ENCODE measurements at places on chromosomes 7 and 10.

- no peak for DNase-seq
Measured at GRCh38 chr10:105509517-105509916, 868.4 kb downstream of the SORCS3 start.

DNA sequence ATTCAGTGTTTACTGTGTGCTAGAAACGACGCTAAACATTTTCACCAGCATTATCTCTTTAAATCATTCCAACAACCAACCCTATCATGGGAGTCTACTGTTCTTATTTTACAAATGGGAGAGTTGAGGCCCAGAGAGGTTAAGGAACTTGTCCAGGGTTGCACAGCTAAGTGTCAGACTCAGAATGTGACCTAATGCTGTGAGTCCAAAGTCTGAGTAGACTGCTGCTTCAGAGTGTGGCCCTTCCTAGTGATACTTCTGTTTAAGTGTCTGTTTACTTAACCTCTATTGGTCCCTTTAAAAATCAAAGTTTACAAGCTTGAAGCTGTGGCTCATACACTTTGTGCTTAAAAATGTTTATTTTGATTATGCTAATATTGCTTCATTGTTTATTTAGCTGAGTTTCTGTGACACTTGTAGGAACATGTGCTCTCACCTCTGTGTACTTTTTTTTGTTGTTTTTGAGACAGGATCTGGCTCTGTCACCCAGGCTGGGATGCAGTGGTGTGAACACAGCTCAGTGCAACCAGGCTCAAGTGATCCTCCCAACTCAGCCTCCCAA is 84.4 kb upstream of the SYPL1 start:
- DNase-seq = no peak

- no peak for DNase-seq
Measured at GRCh38 chr10:114073395-114074186, 29.9 kb downstream of the ADRB1 start.

GRCh38 chr10:73967544-73967943 is 30.4 kb upstream of the VCL start:
- no peak for DNase-seq

DNA sequence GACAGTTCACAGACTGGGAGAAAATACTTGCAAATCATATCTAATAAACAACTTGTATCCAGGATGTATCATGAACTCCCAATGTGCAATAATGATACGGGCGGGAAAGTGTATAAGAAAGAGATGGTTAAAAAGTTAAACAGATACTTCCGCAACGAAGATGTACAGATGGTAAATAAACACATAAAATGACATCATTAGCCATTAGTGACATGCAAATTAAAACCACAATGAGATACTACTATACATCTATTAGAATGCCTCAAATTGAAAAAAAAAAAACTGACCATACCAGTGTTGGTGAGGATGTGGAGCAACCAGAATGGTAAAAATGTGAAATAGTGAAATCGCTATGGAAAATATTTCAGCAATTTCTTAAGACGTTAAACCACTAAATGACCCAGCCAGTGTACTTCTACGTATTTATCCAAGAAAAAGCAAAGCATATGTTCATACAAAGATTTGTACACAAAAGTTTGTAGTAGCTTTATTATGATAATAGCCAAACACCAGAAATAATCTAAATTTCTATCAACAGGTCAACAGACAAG is 83.5 kb downstream of the IPMK start:
- no peak for DNase-seq

DNA sequence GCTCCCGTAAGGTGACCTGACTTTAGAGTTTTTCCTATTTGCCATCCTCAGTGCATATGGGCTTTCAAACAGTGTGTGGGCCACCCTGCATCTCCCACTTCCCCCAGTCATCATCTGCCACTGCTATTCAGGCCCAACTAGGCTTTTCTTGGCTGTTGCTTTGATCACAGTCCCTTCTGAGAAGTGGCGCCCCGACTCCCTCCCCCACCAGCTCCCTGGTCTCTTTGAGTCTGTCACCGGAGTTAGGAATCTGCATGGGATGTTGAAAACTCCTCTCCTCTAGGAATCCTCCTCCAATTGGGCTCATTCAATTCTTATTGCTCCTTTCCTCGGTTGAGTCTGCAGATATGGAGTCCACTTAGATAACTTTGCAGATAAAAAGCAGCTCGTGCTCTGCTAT is 32.1 kb downstream of the HIF1AN start:
- no peak for DNase-seq

DNA sequence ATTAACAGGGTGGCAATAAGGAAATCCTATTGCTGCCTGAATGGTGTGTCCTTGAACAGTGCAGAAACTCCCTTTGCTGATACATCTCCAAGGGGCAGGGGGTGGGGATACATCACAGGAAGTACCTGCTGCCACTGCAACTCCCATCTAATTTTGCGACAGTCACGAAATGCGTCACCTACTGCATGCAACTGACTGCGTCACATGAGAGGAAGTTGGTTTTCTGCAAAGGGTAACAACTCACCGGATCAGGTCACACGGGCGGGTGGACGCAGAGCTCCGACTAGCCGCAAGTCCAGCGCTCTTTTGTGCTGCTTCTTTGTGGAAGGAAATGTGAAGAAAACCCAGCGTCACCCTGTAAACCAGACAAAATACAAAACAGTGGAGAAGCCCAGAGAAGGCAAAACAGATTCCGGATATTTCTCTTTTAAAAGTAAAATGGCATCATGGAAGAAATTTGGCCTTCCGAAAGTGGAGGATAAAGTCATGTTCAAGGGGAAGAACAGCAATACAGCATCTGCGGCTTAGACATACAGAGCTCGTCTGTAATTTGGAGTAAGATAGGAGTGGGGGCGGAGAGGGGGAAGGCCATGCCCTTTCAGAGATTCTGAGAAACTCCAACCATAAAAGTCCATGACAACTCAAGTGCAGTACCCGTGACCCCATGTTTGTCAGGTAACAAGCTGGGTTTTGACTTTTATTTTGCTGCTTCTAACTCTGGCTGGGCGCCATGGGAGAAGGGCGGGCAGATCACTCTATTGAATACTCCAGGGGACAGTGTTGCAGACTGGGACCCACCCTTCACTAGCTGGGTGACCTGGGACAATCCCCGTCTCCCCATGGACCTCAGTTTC is 32.3 kb upstream of the PLEKHS1 start:
- no peak for DNase-seq

DNA sequence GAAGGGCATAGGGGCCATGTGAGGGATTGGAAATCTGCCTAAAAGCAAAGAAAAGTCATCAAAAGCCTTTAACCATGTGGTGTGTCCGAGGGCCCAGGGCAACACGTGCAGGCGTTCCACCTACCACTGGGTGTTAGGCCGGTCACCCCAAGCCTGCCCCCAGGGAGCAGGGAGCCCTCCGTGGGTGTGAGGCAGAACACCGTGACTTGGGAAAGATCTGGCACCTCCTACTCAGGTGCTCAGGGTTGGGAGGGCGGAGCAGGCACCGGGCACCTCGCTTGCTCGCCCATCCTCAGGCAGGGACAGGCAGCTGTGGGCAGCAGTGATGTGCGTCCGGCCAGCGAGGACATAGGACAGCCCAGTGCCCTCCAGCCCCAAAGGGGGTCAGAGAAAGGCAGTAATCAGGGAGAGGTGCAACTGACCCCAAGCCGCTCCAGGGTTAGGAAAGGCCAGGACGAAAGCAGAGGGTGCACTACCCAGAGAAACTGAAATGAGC is 80.7 kb upstream of the CHST15 start:
- no peak for DNase-seq

DNA sequence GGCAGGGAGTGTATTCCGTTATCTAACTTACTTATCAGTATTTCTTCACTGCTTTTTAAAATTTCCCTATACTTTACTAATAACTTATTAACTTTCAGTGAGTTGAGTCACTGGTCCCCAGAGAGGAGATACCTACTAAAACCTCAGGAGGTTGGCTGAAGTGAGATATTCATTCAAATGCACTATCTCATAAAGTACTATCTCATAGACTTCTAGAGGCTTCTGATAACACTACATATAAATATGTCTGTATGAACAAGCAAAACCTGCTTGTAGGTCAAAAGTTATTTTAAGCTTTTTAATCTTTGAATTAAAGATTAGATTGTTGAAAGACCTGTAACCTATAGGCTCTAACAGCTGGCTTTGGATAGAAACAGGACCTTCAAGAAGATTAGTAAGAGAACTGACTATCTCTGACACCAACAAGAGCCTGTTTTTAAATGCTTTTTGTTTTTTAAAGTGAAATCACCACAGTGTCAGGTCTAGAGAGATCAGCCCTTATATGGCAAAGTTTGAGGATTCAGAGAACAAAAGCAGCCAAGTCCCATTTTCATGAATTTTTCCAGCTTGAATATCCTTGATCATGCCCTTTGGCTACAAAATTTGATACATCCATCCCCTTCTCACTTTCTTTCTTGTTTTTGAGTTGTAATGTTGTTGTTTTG is 242.2 kb downstream of the ARL4A start:
- no peak for DNase-seq

GRCh38 chr10:75720157-75720556 is 288.7 kb downstream of the LRMDA start:
- no peak for DNase-seq

DNA sequence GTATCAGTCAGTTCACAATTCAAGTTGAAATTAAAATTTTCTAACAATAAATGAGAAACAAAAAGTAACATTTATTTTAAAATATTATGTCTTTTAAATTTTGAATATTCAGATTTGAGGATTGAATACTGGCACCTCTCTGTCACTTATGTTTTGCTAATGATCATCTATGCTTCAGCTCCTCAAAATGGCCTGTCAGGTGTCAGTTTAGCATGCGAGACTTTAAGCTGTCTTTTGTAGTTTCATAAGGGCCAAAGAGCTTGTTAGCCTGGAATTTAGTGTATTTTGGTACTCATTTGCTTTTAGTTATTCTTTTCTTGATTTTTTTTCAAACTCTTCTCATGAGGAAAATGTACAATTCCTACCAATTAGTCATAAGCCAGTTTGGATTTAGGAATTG is 102.0 kb upstream of the RPA3 start:
- DNase-seq = no peak

DNA sequence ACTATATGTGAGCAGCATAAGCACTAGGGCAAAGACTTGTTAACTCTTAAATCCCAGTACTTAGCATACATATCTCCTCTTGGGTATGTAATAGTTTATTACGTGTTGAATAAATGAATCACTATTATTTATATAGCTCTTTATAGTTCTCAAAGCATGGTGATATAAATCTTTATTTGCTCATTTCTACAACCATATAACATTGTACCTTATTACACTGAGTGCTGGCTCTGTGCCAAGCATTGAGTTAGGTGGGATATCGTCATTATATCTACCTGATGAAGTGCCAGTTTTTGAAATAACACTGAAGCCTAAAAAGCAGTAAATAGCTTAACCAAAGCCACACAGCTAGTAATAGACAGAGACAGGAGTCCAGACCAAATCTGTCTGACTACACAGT is 27.9 kb downstream of the AHR start:
- DNase-seq = no peak

DNA sequence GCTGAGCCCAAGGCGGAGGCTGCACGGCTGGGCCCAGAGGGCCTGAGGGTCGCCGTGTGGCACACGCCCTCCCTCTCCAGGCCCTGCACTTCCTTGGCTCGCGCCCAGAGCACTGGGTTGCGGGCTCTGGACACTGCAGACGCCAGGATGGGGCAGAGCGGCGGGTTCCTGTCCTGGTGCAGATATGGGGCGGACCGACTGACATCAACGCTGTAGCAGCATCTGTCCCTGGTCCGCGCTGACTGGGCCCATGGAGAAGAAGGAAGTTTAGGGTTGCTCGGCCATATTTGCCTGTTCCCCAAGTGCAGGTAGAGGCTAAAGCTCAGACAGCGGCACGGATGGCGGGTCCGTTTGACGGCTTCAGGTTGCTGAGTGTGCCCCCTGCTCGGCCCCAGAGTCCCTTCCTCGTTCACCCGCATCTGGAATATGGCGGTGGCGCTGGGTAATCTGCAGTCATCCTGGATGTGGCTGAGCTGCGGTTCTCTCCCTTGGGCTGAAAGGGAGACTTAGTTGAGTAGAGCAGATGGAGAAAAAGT is 116.1 kb downstream of the OR13A1 start:
- no peak for DNase-seq

DNA sequence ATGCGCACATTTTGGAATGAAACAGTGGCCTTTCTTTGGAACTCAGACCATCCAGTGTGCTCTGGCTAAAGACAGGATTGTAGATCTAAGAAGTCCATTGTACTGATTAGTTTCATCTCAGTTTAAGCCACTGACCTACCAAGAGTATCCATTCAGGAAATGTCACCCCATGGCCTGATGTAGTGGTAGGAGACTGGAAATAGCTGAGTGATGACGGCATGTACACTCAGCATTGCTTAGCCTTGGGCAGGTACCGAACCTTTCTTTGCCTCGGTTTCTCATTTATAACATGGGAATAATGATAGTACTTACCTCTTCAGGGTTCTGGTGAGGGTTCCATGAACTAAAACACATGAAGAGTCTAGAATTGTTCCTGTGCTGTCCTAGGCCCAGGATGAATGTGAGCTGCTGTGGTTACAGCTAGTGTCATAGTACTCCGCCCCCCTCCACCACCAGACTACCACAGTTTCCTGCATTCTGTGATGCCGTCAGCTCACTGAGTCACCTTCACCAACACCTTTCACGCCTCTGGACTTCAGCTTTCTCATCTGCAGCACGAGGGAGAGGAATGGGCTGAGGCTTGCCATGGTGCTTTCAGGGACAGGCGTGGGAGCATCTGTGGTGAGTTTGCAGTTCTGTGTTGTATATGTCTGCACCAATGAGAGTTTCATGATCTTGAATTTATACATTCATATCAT is 484.0 kb upstream of the GALNT17 start:
- DNase-seq = peak; percentile 25

GRCh38 chr7:151157645-151158329 is 9.7 kb downstream of the GBX1 start:
- DNase-seq = no peak

DNA sequence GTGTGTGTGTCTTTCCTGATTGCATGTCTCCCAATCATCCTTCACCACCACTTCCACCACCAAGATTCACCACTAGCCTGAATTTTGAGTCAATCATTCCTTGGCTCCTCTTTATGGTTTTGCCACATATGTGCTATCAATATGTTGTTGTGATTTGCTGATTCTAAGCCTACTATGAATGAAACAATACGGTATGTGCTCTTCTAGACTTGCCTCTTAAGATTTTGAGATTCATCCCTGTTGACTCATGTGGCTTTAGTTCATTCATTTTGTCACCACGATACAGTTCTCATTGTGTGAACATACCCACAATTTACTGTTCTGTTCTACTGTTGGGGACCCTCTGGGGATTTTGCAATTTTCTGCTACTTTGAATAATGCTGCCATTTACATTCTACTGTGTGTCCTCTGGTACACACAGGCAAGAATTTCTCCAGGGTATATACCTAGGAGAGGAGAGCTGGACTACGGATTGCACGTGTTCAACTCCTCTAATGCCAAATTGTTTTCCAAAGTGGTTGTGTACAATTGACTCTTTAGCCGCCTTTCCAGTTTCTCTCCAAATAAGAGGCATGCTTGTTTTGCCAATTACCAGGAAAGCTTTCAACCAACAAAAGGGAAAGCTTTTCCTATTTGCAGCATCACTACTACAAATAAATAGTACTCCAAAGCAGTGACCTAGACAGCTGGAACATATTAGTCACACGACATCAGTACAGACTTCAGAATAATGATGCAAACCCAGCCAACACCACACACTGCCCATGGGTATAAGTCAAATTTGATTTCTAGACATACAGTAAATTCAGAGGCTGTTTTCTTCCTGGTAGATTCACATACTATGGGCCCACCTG is 30.0 kb downstream of the SGMS1 start:
- DNase-seq = no peak

GRCh38 chr10:105769248-105770184 is 1128.4 kb downstream of the SORCS3 start:
- DNase-seq = no peak
